T-cell (primary cell): ENCODE measurements at places on chromosomes 6 and 20.

DNA sequence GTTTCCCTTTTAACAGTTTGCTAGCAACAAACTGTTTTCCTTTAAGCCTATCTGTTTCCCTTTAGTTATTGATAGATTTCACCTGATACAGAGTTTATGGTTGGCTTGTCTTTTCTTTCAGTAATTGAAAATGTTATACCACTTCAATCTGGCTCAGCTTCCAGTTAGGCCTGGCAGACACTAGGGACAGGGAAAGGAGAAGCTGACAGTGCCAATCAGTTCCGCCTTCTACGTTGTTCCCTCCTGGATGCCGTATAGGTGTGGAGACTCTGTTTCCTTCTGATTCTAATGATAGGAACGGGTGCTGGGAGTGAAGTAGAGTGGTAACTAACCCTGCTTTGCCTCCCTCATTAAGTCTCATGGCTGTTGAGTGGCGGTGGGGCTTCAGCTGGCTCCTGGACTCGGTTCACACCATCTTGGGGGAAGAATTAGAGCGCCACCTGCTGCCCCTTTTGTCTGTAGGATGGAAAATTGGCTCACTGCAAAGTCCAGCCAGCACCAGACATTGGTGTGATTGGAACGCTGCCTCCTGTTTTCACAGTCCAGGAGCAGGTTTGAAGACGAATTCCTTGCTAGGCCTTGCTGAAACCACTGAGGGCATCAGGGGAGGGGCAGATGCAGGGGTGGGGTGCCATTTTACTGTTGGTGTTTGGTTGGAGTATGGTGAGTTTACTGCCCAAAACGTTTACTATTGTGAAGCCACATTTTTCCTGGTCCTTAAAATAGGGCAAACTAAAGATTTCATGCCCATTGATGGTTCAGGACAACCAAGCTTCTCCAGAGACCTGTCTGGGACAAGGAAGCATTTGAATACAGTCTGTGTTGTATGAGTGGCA, 1729.5 kb downstream of the GRIK2 start:
- DNase-seq: no peak
- H3K27ac ChIP-seq: no peak overlapping the region
- H3K4me1 ChIP-seq: no peaks in the 10 kb centered on the region
- H3K4me3 ChIP-seq: no peak overlapping the region
- no peaks in the 10 kb centered on the region for H3K36me3 ChIP-seq
- no peaks in the 10 kb centered on the region for H3K27me3 ChIP-seq

DNA sequence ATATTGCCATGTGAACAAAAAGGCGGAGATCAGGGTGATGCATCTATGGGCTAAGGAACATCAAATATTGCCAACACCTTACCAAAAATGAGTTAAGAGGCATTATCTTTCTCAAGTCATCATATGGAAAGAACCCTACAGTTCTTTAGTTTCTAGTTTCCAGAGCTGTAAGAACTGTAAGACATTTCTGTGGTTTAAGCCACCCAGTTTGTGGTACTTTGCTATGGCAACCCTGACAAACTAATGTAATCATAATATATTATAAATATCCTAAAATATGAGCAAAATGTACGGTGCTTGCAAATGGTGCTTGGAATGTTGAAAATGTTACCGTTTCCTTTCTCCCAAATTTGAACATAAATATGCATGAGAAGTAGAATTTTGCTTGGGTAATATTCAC, 349.6 kb downstream of the PHF3 start:
- no peak overlapping the region for H3K4me3 ChIP-seq
- no peaks in the 10 kb centered on the region for H3K36me3 ChIP-seq
- no peak for DNase-seq
- no peaks in the 10 kb centered on the region for H3K27me3 ChIP-seq

- DNase-seq: no peak
- no peaks in the 10 kb centered on the region for H3K27me3 ChIP-seq
- no peaks in the 10 kb centered on the region for H3K4me1 ChIP-seq
- H3K27ac ChIP-seq: no peak overlapping the region
- H3K36me3 ChIP-seq: no peaks in the 10 kb centered on the region
Measured at GRCh38 chr20:61026731-61027130, 225.3 kb upstream of the CDH4 start.

DNA sequence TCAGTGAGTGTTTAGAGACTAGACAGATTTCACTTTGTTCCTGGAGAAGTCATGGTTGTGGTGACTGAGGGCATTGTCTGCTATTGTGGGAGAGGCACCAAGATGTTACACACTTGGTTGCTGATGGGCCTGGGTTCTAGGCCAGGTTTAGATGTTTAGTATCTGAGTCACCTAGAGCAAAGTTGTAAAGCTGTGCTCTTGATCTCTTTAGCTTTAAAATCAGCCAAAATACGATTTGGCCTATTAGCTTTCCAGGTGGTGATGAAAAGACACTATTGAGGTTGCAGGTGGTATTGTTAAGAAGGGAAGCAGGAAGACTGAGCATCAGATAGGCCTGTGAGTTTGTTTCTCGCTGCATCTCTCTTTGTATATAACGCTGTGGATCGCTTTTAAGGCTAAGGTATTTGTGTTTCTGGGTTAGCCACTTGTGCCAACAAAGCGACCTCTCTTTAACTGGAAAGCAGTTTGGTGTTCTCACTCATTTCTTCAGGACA, 48.6 kb downstream of the FOXO3 start:
- no peaks in the 10 kb centered on the region for H3K36me3 ChIP-seq
- DNase-seq: no peak
- peaks cover 2% of the 10 kb centered on the region for H3K4me1 ChIP-seq
- H3K27ac ChIP-seq: no peak overlapping the region
- H3K27me3 ChIP-seq: no peaks in the 10 kb centered on the region

DNA sequence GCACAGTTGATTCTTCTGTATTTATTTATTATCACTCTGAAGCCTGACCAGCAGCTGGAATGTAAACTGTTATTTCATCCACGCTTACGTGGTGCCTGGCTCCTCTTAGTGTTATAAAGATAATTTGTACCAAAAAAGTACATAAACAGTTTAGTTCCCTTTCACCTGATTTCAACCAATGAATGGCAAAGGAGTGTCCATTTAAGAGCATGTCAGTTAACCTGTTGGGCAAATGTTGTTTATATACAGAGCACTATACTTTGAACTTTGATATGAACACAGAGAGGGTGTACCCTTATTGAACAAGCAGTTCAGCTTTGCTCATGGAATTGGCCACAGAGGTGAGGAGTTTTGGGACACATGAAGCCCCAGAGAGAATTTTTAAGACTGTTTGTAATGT, 7.2 kb upstream of the CTCFL start:
- H3K27me3 ChIP-seq: peaks cover 14% of the 10 kb centered on the region
- no peak overlapping the region for H3K4me3 ChIP-seq
- H3K4me1 ChIP-seq: no peaks in the 10 kb centered on the region
- DNase-seq: no peak

DNA sequence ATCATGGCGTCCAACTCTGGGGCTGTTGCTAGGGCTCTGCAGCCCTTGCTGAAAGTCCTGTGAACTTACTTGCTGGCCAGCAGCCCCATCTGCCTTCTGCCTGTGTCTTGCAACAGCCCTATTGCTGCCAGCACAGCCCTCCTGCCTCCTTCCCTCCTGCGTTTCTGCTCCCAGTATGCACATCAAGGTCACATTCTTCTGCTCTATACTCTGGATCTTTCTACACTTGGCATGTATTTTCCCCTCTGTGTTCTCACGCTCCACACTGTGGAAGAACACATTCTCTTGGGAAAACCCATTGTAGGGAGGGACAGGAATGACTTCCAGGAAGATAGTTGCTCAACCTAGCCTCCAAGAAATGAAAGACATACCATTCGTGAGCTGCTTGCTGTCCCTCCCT, 80.9 kb upstream of the PHACTR2 start:
- H3K36me3 ChIP-seq: no peaks in the 10 kb centered on the region
- DNase-seq: no peak
- peaks cover 13% of the 10 kb centered on the region for H3K4me1 ChIP-seq
- H3K27ac ChIP-seq: no peak overlapping the region

DNA sequence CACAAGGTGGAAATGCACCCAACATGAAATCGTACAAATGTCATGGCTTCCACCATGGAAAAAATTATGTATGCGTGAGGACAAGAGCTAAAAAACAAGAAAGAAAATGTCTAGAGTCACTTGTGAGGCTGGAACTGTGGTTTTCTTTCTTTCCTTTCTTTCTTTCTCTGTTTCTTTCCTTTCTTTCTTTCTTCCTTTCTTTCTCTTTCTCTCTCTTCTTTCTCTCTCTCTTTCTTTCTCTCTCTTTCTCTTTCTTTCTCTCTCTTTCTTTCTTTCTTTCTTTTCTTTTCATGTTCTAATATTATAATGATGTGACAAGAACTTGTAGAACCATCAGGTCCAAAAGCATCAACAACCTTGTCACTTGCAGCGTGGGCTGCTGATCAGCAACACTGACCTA, 28.4 kb downstream of the ZNF311 start:
- H3K27me3 ChIP-seq: peaks cover 16% of the 10 kb centered on the region
- H3K4me3 ChIP-seq: no peak overlapping the region
- H3K36me3 ChIP-seq: no peaks in the 10 kb centered on the region
- no peak for DNase-seq
- H3K4me1 ChIP-seq: peaks cover 14% of the 10 kb centered on the region

DNA sequence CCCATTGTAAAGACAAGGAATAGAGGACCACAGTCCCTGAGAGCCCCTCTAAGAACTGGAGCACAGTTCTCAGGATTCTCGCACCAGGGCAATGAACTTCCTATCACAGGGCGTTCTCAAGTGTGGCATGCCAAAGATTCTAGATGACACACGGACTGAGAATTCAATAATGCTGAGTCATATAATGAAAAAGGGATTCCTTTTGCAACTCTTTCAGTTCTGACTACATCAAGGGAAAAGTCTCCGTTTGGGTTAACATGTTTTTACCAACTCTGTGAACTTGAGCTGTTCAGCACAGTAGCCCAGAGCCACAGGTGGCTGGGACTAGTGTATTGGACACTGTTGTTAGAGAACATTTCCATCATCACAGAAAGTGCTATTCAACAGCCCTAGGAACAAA, 3.4 kb downstream of the MED20 start:
- H3K27me3 ChIP-seq: no peaks in the 10 kb centered on the region
- H3K27ac ChIP-seq: no peak overlapping the region
- H3K4me3 ChIP-seq: no peak overlapping the region
- peaks cover 14% of the 10 kb centered on the region for H3K4me1 ChIP-seq
- H3K36me3 ChIP-seq: no peaks in the 10 kb centered on the region
- DNase-seq: no peak

GRCh38 chr6:162116902-162117525, 610.6 kb downstream of the PRKN start:
- no peaks in the 10 kb centered on the region for H3K36me3 ChIP-seq
- no peaks in the 10 kb centered on the region for H3K4me1 ChIP-seq
- no peak overlapping the region for H3K27ac ChIP-seq
- H3K27me3 ChIP-seq: no peaks in the 10 kb centered on the region
- H3K4me3 ChIP-seq: no peak overlapping the region
- DNase-seq: no peak

DNA sequence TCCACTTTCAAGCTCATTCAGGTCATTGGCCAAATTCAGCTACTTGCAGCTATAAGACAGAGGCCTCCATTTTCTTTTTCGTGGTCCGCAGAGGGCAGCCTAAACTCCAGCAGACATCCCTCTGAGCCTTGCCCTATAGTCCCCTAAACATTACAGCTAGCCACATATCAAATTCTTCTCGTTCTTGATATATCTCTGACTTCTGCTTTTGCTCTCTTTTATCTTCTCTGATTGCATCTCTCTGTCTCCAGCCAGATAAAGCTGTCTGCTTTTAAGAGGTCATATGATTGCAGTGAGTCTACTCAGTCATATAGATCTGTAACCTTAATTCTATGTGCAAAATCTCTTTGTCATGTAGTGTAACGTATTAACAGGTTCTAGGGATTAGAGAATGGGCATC, 358.4 kb upstream of the RGS17 start:
- H3K36me3 ChIP-seq: no peaks in the 10 kb centered on the region
- no peaks in the 10 kb centered on the region for H3K27me3 ChIP-seq
- no peak for DNase-seq
- no peaks in the 10 kb centered on the region for H3K4me1 ChIP-seq
- H3K27ac ChIP-seq: no peak overlapping the region

GRCh38 chr20:57378646-57379262, 12.4 kb upstream of the RBM38 start:
- no peak for DNase-seq
- H3K27me3 ChIP-seq: no peaks in the 10 kb centered on the region

DNA sequence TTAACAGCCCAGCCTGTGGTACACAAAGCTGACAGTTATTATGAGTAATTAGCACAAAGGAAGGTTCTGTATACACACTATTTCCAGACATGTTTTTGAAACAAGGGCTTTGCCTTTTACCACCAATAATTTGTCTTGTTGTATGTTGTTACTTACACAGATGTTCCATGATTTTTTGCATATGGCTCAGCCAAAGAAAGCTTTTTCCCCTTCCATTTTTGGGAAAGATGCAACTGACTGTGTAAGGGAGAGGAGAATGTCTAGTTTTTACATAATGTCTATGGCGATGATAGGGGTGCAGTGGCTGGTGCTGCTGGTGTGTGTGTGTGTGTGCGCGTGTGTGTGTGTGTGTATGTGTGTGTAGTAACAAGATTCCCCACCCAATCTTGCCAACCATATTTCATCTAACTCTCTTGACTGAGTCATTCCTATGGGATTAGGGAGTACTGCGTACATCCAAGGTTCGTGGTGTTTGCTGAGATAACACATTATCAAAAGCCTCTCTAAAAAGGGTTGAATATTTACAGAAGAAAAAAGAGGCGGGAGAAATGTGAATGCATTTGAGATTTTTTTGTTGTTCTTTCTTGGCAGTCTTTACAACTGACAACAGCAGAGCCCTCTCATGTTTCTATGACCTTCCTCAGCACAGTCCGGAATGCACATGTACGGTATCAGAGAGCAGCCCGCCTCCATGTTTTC, 192.2 kb downstream of the GMPR start:
- no peak overlapping the region for H3K4me3 ChIP-seq
- no peaks in the 10 kb centered on the region for H3K36me3 ChIP-seq
- no peak overlapping the region for H3K27ac ChIP-seq
- DNase-seq: no peak
- no peaks in the 10 kb centered on the region for H3K4me1 ChIP-seq

- H3K27me3 ChIP-seq: no peaks in the 10 kb centered on the region
- no peaks in the 10 kb centered on the region for H3K36me3 ChIP-seq
- DNase-seq: no peak
- no peak overlapping the region for H3K4me3 ChIP-seq
- no peaks in the 10 kb centered on the region for H3K4me1 ChIP-seq
Measured at GRCh38 chr20:39829256-39829655, 859.8 kb downstream of the MAFB start.

GRCh38 chr6:13676551-13677156, 35.0 kb downstream of the RANBP9 start:
- no peak overlapping the region for H3K27ac ChIP-seq
- no peaks in the 10 kb centered on the region for H3K36me3 ChIP-seq
